ENCODE measurements at places on chromosomes 3 and 15. TPM values are rescaled to one million over a fixed set of nuclear protein-coding genes. Genes with fewer than 3 reads are reported as not detected.

DNA sequence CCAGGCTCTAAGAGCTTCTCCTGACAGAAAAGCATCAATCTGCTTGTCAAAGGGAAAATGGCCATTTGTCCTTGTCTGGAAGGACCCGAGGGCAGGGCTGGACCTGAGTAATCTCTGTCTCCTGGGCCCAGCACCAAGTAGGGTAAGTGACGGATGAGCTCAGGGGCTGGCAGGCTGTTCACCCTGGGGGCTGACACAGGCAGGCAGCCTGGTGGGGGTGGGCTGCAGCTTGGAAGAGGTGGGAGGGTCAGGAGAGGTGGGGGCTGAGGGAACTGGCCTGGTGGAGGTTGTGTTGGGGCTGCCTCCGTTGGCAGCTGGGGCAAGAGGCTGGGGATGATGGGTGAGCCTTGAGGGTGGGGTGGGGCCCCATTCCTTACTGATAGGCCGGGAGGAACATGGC lies 42.3 kb upstream of the ADPGK start:
- DNase-seq: no peak

DNA sequence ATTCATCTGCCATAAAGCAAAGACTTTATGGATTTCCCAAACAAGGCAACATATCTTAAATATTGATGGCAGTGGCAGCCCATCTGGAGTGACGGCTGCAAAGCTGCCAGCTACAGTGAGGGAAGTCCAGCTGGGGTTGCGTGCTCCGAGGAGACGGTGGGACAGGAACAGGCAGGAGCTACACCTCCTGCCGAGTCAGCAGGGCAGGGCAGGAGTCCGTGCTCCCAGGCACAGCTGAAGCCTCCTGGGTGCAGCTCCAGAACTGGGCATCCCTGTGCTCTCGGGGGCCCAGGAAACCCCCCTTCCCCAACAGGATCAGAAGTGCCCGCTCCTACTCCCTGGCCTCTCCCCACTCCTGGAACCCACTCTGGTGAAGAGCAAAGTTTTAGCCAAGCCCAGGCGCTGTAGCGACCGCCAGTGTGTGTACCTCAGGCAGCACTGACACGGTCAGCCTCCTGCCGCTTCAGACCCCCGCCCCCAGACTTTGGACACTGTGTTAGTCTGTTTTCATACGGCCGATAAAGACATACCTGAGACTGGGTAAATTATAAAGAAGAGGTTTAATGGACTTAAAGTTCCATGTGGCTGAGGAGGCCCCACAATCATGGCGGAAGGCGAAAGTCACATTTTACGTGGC lies 556.4 kb upstream of the CCDC54 start:
- no peak for DNase-seq

The TICRR gene
- 0.05 TPM for total RNA-seq

The CLEC3B gene
- total RNA-seq: 78.6 TPM

The MAP6D1 gene
- 3.0 TPM for total RNA-seq

The ALDH1A2 gene
- total RNA-seq: 9.7 TPM

All from Right ventricle myocardium superior (tissue), 1 donor.